Glutamatergic neuron (in vitro differentiated cells): ENCODE measurements at places on chromosomes 1 and 21. TPM values are rescaled to one million over a fixed set of nuclear protein-coding genes. Genes with fewer than 3 reads are reported as not detected.

S100B gene
- not detected for total RNA-seq

CA6 gene
- total RNA-seq = not detected

PFKFB2 gene
- 3.6 TPM for total RNA-seq

DIO1 gene
- total RNA-seq = not detected

B3GALT2 gene
- total RNA-seq = 64.6 TPM
